ENCODE measurements at places on chromosomes 6 and 20.

- no peak for DNase-seq
Measured at GRCh38 chr20:61516346-61517208, 264.5 kb downstream of the CDH4 start.

- no peak for DNase-seq
Measured at GRCh38 chr6:144586986-144587385, 301.9 kb downstream of the UTRN start.

DNA sequence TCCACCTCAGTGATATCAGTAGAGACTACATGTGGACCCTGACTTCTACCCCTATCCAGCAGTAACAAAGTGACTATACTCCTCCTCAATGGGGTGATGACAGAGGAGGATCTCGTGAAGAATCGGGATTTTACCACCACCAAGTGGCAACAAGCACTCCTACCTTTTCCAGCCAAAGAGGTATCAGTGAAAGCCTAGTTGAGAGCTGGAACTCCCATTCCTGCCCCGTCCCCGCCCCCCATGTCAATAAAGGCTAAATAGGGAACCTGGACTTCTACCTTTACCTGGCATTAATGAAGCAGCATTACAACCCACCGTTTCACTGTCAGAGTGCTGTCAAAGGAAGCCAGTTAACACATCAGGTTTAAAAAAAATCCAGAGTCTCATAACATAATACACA lies 45.3 kb downstream of the RNF24 start:
- no peak for DNase-seq

DNA sequence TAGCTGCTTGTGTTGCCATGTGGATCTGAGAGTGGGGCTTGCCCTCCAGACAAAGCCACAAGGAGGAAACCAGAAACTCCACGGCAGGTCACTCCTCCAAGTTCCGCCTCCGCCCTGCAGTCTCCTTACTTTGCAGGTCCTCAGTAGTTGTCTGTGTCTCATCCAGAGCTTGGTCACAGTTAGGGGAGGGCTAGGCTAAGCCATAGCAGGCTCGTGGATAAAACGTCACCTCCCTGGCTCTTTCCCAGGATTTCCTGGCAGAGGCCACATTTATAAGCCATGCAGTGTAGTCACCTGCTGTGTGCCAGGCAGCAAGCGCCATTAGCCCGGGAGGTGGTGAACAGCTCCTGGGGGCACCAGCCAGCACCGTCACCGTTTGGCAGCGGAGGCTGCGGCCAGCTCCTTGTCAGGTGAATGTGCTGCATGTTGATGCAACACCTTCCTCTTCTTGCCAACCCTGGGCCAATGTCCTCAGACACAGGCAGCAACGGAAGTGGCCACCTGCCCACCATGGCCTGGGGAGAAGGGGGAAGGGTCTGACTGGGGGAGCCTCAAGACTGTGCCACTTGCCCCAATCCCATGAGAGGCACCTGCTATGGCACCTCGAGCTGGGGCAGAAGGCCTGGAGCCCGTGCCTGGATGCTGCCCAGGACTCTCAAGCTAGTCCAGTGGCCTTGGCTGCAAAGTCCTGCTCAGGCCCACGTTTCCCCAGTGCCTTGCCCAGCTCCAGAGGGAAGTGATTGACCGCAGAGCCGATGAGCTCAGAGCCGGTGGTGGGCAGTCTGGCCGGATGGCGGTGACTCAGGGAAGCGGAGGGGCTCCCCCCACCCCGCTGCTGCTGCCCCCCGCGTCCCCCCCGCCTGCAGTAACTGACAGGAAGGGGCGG lies 39.0 kb upstream of the SLCO4A1 start:
- no peak for DNase-seq

- no peak for DNase-seq
Measured at GRCh38 chr20:62355516-62355877, 11.6 kb downstream of the LAMA5 start.

GRCh38 chr6:100573166-100573565 lies 108.4 kb upstream of the SIM1 start:
- DNase-seq, result no peak

DNA sequence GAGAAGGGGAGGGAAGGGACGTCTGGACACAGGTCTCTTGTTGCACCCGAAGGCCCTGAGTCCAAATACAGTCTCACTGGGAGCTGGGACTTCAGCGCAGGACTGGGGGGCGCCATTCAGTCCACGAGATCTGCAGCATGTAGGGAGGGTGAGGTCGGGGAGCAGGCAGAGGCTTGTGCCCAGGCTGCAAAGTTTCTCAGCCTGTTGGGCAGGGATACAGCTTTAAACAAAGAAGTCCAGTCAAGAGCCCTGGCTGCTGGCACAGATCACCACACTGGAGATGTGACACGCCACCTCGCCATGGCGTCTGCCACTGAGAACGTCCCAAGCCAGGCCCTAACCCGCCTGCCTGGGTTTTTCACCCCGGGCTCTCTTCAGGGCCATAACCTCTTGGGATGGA lies 256.6 kb downstream of the DLL1 start:
- DNase-seq, result no peak

DNA sequence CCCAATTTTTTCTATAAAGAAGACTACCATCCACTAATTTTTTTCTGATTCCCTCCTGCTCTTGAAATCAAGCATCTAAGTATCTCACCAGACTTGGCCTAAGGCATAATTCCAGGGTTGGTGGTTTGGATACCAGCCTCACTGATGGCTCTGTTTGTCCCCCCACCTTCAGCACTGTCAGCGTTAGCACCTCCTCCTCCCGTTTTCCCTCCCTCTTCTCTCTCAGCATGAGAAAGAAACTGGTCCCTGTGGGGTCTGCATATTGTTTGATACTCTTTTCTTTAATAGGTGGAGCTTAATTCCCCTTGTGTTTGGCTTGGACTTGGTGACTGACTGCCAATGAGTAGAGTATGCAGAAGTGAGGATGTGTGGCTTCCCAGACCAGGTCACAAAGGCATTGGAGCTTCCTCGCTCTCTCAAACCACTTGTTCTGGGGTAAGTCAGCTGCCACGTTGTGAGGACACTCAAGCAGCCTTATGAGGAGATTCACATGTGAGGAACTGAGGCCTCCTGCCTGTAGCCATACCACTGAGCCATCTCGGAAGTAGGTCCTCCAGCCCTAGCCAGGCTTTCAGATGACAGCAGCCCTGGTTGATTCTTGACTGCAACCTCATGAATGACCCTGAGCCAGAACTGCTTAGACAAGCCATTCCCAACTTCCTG lies 65.2 kb downstream of the RIOK1 start:
- no peak for DNase-seq
